ENCODE measurements at places on chromosomes 2 and 18. TPM values are rescaled to one million over a fixed set of nuclear protein-coding genes. Genes with fewer than 3 reads are reported as not detected.

Gene HOXD10
- total RNA-seq, result 19.4 TPM

Gene TM4SF20
- total RNA-seq, result not detected

Gene DSC1
- 0.30 TPM for total RNA-seq

Gene UGT1A1
- not detected for total RNA-seq

Gene PTPRN
- total RNA-seq, result 67.6 TPM
